ENCODE measurements at places on chromosomes 16 and 17.
A peak's percentile ranks its signal among the peaks of the same experiment; 100 is the strongest.

GRCh38 chr17:9615486-9615885 is 29.8 kb upstream of the USP43 start:
- DNase-seq: no peak

- peak; percentile 73 for DNase-seq
Observed at GRCh38 chr16:27154705-27155521, 48.4 kb upstream of the KDM8 start.

DNA sequence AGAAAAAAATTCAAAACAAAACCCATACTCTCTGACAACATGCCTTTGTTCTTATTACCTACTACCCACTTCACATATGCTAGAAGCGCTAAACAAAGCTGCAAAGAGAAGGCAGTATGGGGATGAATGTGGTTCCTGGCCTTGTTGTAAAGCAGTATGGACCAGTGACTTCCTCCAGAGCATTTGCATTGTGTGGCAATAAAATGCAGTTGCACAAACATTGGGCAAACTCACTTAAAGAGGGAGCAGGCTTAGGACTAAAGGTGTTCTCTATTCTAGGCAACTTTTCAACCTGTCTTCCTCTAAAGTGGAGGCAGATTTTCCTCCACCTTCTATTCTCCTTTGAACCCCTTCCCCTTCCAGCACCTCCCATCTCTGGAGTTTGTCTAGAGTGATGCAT is 17.1 kb downstream of the TMIGD1 start:
- no peak for DNase-seq

DNA sequence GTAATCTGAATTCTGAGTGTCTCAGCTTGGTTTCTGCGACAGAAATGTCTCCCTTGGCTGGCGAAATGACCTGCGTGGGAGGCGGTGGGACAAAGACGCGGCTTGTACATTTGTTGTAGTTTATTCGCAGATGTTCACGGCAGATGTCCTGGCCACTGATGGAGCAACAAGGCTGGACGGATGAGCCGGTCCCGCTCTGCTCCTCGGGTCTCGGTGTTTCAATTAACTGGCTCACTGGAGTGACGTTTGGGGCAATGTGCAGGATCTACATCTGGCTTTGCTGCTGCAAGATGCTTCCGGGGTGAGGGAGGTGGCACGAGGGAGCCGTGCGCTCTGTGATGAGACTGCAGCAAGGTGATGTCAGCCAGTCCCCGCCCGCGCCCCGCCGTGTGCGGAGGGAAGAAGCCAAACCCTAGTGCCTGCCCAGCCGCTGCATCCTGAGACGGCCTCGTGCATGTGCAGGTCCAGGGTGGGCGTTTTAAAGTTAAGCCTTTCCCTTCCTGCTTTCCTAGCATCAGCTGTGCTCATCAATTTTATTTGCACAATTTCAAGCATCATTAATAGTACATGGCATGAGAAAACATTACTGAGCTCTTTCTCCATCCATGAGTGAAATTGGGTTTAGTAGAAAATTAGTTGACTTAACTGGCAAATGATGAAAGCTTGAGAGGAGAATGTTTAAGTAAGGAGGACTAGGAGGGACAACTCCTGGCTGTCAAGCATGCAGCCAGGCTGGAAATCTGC is 44.4 kb downstream of the MGAT5B start:
- DNase-seq: no peak

DNA sequence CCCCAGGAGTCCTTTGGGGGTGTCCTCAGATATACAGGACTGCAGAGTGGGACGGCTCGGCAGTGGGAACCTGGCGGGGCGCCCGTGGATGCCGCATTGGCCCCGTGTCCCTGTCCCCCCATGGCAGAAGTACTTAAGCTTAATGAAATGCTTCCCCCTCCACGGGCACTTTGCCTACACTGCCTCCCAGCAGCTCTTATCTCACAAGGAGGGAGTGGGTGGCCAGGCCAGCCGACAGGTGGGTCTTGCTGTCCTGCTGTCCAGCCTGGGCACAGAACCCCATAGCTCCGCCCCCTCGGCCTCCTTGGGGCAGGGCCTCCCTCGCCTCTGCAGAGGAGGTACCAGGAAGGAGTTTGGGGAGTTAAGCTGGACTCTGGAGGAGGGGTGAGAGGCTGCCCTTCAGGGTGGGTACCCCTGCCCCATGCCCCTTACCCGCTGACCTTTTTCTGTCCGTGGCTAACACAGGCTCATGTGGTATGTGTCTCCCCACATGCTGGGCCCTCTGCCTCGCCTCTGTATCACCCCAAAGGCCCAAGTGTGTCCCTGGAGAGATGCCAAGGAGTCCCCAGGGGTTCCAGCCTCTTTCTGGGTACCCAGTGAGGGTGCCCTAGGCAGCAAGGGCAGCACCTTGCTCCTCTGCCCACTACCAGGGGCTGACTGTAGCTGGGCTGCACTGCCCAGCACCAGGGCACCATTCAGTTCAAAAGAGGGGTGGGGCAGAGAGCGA is 8.7 kb downstream of the THRA start:
- no peak for DNase-seq

DNA sequence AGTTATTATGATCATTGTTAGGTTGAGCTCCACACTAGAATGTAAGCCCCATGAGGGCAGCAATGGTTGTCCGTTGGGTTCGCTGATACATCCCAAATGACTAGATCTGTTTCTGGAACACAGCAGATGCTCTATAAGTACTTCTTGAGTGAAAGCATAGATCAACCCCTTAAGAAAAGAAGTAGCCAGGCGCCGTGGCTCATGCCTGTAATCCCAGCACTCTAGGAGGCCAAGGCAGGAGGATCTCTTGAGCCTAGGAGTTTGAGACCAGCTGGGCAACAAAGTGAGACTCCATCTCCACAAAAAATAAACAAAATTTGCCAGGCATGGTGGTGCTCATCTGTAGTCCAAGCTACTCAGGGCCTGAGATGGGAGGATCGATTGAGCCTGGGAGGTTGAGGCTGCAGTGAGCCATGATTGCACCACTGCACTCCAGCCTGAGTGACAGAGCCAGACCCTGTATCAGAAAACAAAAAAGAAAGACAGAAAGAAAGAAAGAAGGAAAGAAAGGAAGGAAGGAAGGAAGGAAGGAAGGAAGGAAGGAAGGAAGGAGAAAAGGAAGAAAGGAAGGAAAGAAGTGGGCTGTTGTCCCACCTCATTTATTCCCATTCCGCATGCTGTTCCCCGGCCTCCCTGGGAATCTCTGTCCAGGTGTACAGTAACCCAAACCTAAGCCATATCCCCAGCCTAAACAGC is 54.4 kb upstream of the RPL38 start:
- DNase-seq: no peak

GRCh38 chr17:549177-550040 is 165.2 kb downstream of the VPS53 start:
- DNase-seq: no peak

GRCh38 chr16:845351-845745 is 44.8 kb upstream of the GNG13 start:
- DNase-seq: no peak

GRCh38 chr17:77345260-77345910 is 204.6 kb downstream of the SEC14L1 start:
- DNase-seq: no peak

GRCh38 chr16:89033304-89033703 is 56.3 kb upstream of the CBFA2T3 start:
- no peak for DNase-seq

DNA sequence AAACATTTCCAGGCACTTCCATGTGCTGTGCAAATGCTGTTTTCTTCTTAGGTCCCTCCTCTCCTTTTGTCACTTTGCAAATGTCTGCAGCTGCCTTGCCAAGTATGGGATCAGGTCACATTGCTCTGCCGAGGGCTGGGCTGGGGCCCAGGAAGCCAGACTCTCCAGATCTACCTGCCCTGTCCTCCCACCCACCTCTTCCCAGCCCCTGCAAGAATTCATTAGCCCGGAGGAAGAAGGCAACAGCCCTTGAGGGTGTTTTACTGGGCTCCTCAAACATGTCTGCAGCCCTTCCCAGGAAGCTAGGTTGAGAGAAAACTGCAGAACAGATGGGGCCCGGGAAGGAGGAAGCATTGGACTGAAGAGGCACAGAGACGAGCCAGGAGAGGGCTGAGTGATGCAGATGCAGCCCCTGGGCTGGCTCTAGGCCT is 47.1 kb downstream of the WSB1 start:
- DNase-seq: no peak

- DNase-seq: no peak
Observed at GRCh38 chr17:8072341-8072728, 15.2 kb downstream of the ALOX12B start.

DNA sequence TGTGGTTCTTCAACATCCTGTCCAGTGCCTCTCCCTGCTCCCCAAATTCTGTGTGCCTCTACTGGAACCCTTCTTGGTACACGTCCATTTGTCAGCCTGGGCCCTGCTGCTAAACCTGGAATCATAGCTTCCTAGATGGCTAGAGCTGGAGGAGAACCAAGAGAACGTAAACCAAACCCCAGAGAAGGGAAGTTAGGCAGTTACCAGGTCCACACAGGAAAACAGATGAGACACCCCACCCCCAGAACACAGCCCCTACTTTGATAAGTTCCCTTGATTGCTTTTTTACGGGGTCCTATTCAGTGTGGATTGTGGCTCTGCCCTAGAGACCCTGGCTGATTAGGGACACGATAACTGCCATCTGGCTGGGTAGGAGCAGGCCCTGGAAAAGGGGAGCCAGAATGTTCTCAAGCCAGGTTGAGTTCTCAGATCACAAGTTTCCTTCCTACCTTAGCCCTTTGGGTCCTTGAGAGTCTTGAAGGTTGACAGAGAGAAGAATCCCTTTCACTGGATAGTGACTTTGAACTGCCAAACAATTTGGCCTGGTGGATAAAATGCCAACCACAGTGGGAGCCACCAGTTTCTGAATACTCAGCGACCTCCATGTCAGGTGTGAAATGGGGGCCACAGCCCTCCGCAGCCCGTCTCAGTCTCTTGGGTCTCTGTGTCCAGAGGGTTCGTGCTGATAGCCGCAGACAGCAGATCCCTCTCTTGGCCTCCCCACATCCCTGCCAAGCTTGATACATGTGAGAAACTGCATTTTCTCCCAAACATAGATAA is 7.9 kb downstream of the TBX4 start:
- no peak for DNase-seq

DNA sequence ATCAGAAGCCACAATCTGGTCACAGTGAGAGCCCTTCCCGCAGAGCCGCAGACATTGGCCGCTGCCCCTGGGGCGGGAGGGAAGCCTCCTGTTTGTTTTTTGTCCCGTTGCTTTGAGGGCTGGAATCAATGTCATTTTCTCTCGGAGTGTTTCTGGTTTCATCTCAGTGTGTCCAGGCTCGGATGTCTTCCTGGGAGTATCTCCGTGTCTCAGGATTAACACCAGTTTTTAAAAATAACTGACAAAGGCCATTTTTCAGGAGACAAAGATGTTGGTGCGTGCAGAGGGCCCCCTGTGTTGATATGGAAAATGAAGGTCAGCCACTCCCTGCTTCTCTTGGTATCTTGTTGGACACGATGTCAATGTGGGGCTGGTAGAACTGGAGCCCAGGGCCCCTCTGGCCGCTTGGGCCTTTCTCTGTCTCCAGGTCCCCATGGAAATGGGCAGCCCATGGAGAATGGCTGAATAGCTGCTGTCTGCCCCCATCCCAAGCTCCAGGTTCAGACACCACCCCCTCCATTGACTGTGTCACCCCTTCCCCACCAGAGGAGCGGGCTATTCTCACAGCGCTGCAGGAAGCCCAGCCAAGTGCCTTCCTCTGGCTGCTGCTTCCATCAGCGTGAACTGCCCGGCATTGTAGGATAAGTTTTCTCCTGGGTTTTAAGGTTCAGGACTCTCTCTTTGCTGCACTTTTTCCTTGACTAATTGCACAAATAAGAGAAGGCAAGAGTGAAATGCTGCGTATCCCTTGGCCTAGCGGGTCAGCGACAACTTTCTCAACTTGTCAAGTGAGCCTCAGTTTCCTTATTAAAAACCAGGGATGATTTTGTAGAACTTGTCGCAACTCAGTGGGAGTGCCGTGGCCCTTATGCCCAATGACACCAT is 72.2 kb upstream of the METTL9 start:
- no peak for DNase-seq

DNA sequence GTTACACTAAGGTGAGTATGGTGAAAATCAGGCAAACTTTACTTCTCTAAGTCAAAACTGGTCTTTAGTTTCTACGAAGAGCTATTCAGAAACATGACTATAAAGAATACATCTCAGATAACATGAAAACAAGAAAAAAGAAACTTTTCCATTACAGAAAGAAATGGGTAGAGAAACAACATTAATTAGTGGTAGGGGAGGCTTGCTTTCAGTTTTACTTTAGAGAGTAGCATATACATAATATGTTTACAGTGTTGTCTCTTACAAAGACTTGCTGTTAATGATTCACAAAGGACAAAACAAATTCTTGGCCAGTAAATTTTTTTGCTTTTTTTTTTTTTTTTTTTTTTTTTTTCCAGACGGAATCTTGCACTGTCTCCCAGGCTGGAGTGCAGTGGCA is 34.2 kb downstream of the CRLF3 start:
- no peak for DNase-seq

GRCh38 chr16:22327446-22327775 is 30.2 kb downstream of the POLR3E start:
- no peak for DNase-seq

DNA sequence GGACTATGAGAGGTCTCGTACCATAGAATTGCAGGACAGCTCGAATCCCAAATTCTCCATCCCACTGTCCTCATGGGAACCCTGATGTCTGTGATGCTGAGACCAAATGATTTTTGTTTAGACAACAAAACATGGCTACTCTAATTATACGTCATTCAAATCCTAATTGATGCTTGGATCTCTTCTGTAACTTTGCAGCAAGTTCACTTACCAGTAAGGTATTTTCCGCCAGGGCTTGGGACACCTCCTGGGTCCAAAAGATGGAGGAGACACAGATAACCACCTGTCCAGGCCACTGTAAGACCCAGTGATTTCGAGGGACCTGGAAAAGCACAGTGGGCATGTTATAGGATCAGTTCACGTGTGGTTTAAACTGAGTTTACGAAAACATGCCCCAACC is 92.8 kb downstream of the DNAH3 start:
- DNase-seq: no peak

GRCh38 chr17:81487487-81488275 is 24.9 kb downstream of the ACTG1 start:
- DNase-seq: peak; percentile 74

DNA sequence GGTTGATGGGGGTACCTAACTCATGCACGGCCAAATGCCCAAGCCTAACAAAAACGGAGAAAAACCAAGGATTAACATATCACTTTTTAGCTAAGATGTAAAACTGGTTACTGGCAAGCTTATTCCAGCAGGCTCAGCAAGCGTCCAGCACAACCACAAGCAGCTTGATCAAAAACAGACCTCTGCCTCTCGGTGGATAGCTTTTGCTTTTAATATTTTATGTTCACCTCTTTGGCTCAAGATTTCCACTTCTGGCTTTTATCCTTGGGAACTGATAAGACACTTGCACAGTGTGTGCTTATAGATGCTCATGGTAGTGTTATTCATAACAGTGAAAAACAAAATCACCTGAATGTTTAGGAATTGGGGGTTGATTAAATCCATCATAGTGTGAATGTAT is 206.9 kb upstream of the CACNG5 start:
- DNase-seq: no peak

GRCh38 chr16:80875616-80876015 is 71.2 kb upstream of the CDYL2 start:
- no peak for DNase-seq

DNA sequence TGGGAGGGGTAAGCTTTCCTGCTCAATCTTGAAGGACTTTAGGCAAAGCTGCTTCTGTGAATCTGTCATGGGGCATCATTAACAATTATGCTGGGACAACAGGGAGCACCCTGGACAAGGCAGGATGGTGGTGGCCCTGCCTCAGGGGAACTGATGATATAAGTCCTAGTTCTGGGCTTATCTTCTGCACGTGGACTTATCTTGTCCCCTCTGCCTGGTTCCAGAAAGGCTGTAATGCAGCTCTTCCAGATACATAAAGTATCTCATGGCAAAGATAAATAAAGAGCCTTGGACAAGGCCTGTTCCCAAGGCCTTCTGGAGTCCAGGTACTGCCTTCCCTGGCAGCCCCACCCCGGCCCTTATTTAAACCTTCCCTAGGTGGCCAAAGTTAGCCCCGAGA is 6.0 kb upstream of the ZNF385C start:
- DNase-seq: no peak

Data from stimulated activated CD4-positive, alpha-beta T cell treated with anti-CD3 and anti-CD28 coated beads, Interleukin-1b, Interleukin-23, amount 100 ng/mL, for 4 hours (primary cell).